Mammary microvascular endothelial cell (primary cell): ENCODE measurements at places on chromosomes 5 and 9. TPM values are rescaled to one million over a fixed set of nuclear protein-coding genes. Genes with fewer than 3 reads are reported as not detected.

ADAMTSL1 gene
- total RNA-seq, result 33.3 and 45.4 TPM in 2 replicates

HAVCR2 gene
- total RNA-seq, result not detected in 2 replicates

ORM2 gene
- total RNA-seq, result not detected in 2 replicates

GNA14 gene
- 2.7 and 3.4 TPM in 2 replicates for total RNA-seq

LCN10 gene
- 0.44 TPM in 1 of 2 replicates, not detected in the other for total RNA-seq

FKTN gene
- 8.4 and 9.7 TPM in 2 replicates for total RNA-seq

SHC3 gene
- under 0.01 TPM in 2 replicates for total RNA-seq

CLK4 gene
- 5.0 and 8.4 TPM in 2 replicates for total RNA-seq

ZNF346 gene
- 11.2 and 12.1 TPM in 2 replicates for total RNA-seq

ZDHHC11 gene
- not detected in 2 replicates for total RNA-seq

MCTP1 gene
- total RNA-seq, result 104 and 127 TPM in 2 replicates

GDNF gene
- total RNA-seq, result not detected in 2 replicates

GARIN3 gene
- total RNA-seq, result not detected in 2 replicates

TPPP gene
- total RNA-seq, result 0.05 and 0.07 TPM in 2 replicates

SPINK7 gene
- not detected in 2 replicates for total RNA-seq

MAP3K1 gene
- 9.1 and 9.3 TPM in 2 replicates for total RNA-seq

IL13 gene
- total RNA-seq, result not detected in 2 replicates

ARHGEF37 gene
- 3.3 and 5.6 TPM in 2 replicates for total RNA-seq

DMRT3 gene
- not detected in 2 replicates for total RNA-seq

ENTPD2 gene
- total RNA-seq, result not detected in 2 replicates

GABBR2 gene
- total RNA-seq, result 2.1 and 2.3 TPM in 2 replicates

ARID3C gene
- 0.34 TPM in 1 of 2 replicates, not detected in the other for total RNA-seq

AGXT2 gene
- total RNA-seq, result not detected in 2 replicates

CAMK2A gene
- total RNA-seq, result not detected in 2 replicates

CDH9 gene
- total RNA-seq, result not detected in 2 replicates

TAF11L10 gene
- not detected in 2 replicates for total RNA-seq

ACOT12 gene
- total RNA-seq, result not detected in 2 replicates

PRR16 gene
- not detected in 2 replicates for total RNA-seq

AK8 gene
- 0.07 and 0.15 TPM in 2 replicates for total RNA-seq

FOXD4 gene
- not detected in 2 replicates for total RNA-seq

PCDHA1 gene
- total RNA-seq, result not detected in 2 replicates

ANKRD55 gene
- total RNA-seq, result 1.1 and 2.3 TPM in 2 replicates

GAS1 gene
- under 0.01 and 0.25 TPM in 2 replicates for total RNA-seq

LCN6 gene
- total RNA-seq, result 0.34 TPM in 1 of 2 replicates, not detected in the other

C9orf153 gene
- total RNA-seq, result not detected in 2 replicates
